Peyer's patch (tissue), 4 donors: ENCODE measurements at places on chromosomes 11 and 22. TPM values are rescaled to one million over a fixed set of nuclear protein-coding genes. Genes with fewer than 3 reads are reported as not detected.
A peak's percentile ranks its signal among the peaks of the same experiment; 100 is the strongest.

DNA sequence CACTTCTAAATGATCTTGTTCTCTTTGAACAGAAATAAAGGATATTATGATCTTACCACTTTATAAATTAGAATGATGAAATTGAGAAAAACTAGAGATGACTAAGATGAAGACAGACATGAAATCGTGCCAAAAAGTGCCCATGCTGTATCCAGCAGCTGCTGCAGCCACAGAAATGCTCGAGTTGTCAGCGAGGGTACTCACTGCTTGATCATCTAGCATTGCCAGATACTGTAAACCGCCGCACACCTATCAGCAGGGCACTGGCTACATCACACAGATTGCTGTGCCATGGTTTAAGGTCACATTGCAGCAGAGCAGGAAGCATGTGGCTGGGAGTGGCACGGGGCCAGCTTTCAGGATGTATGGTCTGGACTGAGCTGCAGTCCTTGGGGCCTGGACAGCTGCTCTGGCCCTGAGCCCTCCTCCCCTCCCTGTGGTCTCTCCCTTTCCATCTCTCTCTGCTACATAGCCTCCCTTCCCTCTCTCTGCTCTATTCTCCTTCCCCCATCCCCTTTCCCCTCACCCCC lies 51.0 kb upstream of the SEPTIN5 start:
- no peaks in the 10 kb centered on the region for H3K27me3 ChIP-seq
- DNase-seq: no peak
- H3K4me3 ChIP-seq: no peak overlapping the region
- H3K27ac ChIP-seq: no peak overlapping the region
- no peaks in the 10 kb centered on the region for H3K36me3 ChIP-seq

DNA sequence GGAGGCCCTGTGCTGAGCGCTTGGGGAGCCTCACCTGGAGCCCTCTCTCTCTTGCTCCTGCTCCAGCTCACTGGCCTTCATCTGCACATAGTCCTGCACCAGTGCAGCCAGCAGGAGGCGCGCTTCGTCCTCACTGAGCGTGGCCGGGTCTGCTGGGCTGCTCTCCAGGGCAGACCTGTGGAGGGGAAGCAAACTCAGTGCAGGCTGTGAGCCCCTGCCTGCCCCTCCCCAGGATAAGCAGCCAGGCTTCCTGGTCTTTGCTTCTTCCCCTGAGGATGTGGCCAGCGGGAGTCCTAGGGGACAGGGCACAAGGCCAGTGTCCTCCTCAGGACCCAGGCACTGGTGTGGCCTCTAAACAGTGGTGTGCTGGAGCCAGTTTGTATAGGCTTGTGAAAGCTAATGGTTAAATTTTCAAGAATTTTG lies 2.2 kb downstream of the CALCA start:
- DNase-seq: peak; percentile 53
- H3K4me3 ChIP-seq: no peak overlapping the region
- H3K27me3 ChIP-seq: peaks cover 8% of the 10 kb centered on the region

Gene PGA5
- total RNA-seq: not detected

Gene ENTHD1
- not detected for total RNA-seq

Gene PARVG
- 18.4 TPM for total RNA-seq

GRCh38 chr11:117907276-117908108 lies 21.7 kb downstream of the TMPRSS13 start:
- H3K27me3 ChIP-seq: no peaks in the 10 kb centered on the region
- no peaks in the 10 kb centered on the region for H3K36me3 ChIP-seq
- no peaks in the 10 kb centered on the region for H3K4me1 ChIP-seq
- DNase-seq: peak; percentile 52
- H3K4me3 ChIP-seq: no peak overlapping the region

GRCh38 chr11:18768472-18768901 lies 23.1 kb downstream of the PTPN5 start:
- H3K36me3 ChIP-seq: no peaks in the 10 kb centered on the region
- no peaks in the 10 kb centered on the region for H3K4me1 ChIP-seq
- no peak overlapping the region for H3K4me3 ChIP-seq
- H3K27ac ChIP-seq: no peak overlapping the region
- no peaks in the 10 kb centered on the region for H3K27me3 ChIP-seq
- no peak for DNase-seq

- no peaks in the 10 kb centered on the region for H3K4me1 ChIP-seq
- no peaks in the 10 kb centered on the region for H3K27me3 ChIP-seq
- no peak for DNase-seq
Measured at GRCh38 chr11:61406991-61407728, 14.8 kb downstream of the TMEM216 start.

DNA sequence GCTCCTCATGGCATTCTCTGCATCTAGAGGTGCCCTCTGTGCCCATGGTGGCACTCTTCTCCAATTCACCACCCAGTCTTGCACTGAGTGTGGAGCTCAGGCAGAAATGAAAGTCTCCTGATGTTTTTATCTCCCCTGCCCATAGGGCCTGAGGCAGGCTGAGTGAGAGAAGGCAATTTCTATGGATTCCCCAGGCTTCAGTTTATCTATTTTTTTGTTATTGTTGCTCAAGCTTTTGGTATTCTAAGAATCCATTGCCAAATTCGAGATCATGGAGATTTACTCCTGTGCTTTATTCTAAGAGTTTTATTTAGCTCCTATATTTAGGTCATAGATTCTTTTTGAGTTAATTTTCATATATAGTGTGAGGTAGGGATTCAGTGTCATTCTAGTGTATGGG lies 40.7 kb downstream of the TSPAN18 start:
- no peaks in the 10 kb centered on the region for H3K4me1 ChIP-seq
- DNase-seq: no peak
- H3K4me3 ChIP-seq: no peak overlapping the region

GRCh38 chr11:92511522-92512203 lies 287.0 kb downstream of the FAT3 start:
- no peaks in the 10 kb centered on the region for H3K27me3 ChIP-seq
- H3K36me3 ChIP-seq: no peaks in the 10 kb centered on the region
- no peaks in the 10 kb centered on the region for H3K4me1 ChIP-seq
- no peak for DNase-seq

Gene LRRC75B
- 127 TPM for total RNA-seq

- H3K36me3 ChIP-seq: no peaks in the 10 kb centered on the region
- H3K27me3 ChIP-seq: no peaks in the 10 kb centered on the region
- no peak overlapping the region for H3K4me3 ChIP-seq
- H3K4me1 ChIP-seq: no peaks in the 10 kb centered on the region
- no peak overlapping the region for H3K27ac ChIP-seq
Measured at GRCh38 chr22:32339190-32340012, 18.3 kb upstream of the RFPL3 start.

DNA sequence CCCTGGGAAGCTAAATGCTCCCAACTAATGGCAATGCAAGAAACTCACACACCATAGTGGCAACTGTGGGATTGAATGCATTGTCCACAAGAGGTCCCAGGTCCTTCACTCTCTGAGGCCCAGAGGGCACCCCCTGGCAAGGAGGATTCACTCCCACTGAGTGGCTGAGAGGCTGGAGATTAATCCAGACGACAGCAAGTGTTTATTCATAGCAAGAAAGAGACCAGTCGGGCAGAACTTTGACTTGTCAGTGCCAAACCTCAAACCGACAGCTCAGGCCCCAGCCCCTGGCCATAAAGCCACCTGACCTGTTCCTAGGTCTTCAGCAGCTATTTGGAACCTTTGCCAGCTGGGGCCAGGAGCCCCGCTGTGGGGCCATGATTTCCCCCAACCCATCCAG lies 54.5 kb upstream of the MPEG1 start:
- DNase-seq: no peak
- no peaks in the 10 kb centered on the region for H3K36me3 ChIP-seq
- no peaks in the 10 kb centered on the region for H3K27me3 ChIP-seq
- no peaks in the 10 kb centered on the region for H3K4me1 ChIP-seq
- no peak overlapping the region for H3K4me3 ChIP-seq

DNA sequence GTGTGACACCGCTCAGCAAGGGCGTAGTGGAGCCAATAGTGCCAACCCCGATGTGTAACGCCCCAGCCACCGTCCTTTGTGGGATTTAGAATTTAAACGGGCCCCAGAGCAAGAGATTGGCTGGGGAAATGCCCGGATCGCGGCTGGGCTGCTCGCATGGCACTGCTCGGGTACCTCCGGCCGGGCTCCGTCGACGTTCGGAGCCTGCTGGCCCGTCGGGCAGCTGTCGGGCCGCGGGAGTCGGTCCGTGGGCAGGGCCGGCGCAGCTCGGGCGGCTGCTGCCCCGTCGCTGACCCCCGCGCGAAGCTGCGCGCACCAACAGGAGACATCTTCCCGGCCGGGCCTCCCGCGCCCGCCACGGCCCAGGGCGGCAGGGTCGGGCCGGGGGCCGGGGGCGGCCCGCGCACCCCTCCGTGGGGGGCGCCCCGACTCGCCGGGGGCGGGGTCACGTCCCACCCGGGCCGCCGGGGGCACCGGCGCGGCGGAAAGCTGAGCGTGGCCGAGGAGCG lies 1.3 kb upstream of the KDM2A start:
- peak; percentile 57 for DNase-seq
- no peaks in the 10 kb centered on the region for H3K36me3 ChIP-seq
- no peaks in the 10 kb centered on the region for H3K27me3 ChIP-seq
- peak overlapping the region; percentile 93 for H3K4me3 ChIP-seq

GRCh38 chr22:40051322-40051721 lies 56.6 kb downstream of the FAM83F start:
- no peak overlapping the region for H3K4me3 ChIP-seq
- no peaks in the 10 kb centered on the region for H3K4me1 ChIP-seq
- no peaks in the 10 kb centered on the region for H3K36me3 ChIP-seq
- no peaks in the 10 kb centered on the region for H3K27me3 ChIP-seq
- no peak overlapping the region for H3K27ac ChIP-seq

DNA sequence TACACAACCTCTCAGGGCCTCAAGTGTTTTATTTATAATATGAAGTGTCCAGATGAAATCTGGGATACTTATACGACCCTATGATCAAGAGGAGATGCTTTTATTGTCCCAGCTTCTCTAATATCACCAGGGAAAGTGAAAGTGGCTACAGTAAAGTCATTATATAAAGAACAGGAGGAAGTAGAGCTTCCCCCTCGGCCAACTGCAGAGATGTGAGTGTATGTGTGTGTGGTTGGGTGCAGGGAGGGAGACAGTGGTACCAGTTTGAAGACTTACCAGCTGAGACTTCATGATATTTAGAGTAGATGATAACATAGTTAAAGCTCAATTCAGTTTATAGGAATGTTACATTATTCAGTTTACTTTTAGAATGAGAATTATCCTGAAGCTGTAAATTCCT lies 373.6 kb upstream of the DDI1 start:
- no peaks in the 10 kb centered on the region for H3K36me3 ChIP-seq
- no peaks in the 10 kb centered on the region for H3K4me1 ChIP-seq
- no peak overlapping the region for H3K4me3 ChIP-seq

GRCh38 chr11:63775191-63775590 lies 6.6 kb upstream of the ZFTA start:
- no peaks in the 10 kb centered on the region for H3K4me1 ChIP-seq
- H3K4me3 ChIP-seq: no peak overlapping the region
- DNase-seq: no peak
- no peaks in the 10 kb centered on the region for H3K36me3 ChIP-seq
- H3K27me3 ChIP-seq: no peaks in the 10 kb centered on the region

Gene SLC16A8
- total RNA-seq: not detected

DNA sequence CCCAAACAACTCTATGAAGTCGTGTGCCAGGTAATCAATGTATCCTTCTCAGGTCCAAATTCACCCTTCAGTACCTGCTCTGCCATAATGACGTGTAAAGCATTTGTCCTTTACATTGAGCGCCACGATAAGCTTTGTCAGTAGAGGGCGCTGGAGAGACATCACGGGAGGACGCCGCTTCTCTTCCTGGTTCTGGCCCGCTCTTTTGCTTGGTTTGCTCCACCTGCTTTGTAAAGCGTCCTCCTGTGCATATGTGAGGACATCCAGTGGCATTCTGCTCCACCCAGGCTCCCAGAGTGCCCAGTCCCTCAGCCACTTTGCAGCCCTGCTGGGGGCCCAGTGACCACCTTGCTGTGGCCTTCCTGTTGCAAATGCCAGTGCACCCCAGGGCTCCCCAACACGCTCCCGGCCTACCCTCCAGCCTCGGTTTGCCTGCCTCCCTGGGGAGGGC lies 61.1 kb downstream of the WT1 start:
- H3K27me3 ChIP-seq: no peaks in the 10 kb centered on the region
- no peaks in the 10 kb centered on the region for H3K36me3 ChIP-seq
- H3K27ac ChIP-seq: no peak overlapping the region
- no peak overlapping the region for H3K4me3 ChIP-seq
- DNase-seq: no peak

DNA sequence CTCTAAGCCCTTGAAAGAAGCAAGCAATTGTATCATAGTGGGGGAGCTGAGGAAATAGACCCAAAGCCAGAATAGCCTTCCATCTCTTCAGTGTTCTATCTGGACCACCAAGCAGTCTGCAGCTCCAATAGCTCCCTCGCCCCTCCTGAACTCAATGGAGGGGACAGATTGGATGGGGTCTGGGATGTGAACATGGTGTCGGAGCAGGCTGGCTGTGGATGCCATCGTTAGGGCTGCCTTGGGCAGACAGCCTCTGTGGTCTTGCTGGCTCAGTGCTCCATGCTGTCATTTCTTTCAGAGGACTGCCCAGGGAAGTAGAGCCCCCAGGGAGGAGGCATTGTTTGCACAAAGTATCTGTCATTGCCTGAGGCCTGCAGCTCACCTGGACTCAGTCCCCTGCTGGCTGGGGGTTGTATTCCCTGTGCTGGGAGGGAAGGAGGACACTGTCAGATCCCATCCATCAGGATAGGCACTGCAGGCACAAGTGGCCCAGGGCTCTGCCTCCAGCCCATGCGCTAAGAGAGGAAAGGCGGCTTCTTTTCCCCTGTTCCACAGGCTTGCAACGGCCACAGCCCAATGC lies 537.7 kb downstream of the BUD13 start:
- no peaks in the 10 kb centered on the region for H3K27me3 ChIP-seq
- H3K36me3 ChIP-seq: no peaks in the 10 kb centered on the region
- H3K27ac ChIP-seq: no peak overlapping the region
- no peak for DNase-seq
- no peak overlapping the region for H3K4me3 ChIP-seq
- H3K4me1 ChIP-seq: no peaks in the 10 kb centered on the region

- H3K4me1 ChIP-seq: no peaks in the 10 kb centered on the region
- H3K4me3 ChIP-seq: no peak overlapping the region
- no peak for DNase-seq
- H3K27me3 ChIP-seq: no peaks in the 10 kb centered on the region
- H3K27ac ChIP-seq: no peak overlapping the region
Measured at GRCh38 chr22:19958083-19959042, 16.7 kb upstream of the TXNRD2 start.

- no peaks in the 10 kb centered on the region for H3K27me3 ChIP-seq
Measured at GRCh38 chr22:46848197-46848596, 85.7 kb downstream of the TBC1D22A start.

Gene CD81
- total RNA-seq: 49.2 TPM

GRCh38 chr11:82999232-82999631 lies 72.5 kb downstream of the RAB30 start:
- H3K4me1 ChIP-seq: peaks cover 7% of the 10 kb centered on the region
- H3K4me3 ChIP-seq: no peak overlapping the region
- DNase-seq: no peak
- H3K27ac ChIP-seq: no peak overlapping the region
- no peaks in the 10 kb centered on the region for H3K27me3 ChIP-seq

GRCh38 chr11:131037873-131038272 lies 121.6 kb upstream of the SNX19 start:
- no peaks in the 10 kb centered on the region for H3K36me3 ChIP-seq
- no peak for DNase-seq
- H3K27me3 ChIP-seq: no peaks in the 10 kb centered on the region
- H3K4me3 ChIP-seq: no peak overlapping the region
- H3K4me1 ChIP-seq: no peaks in the 10 kb centered on the region
